ENCODE measurements at places on chromosomes 11 and 22.

DNA sequence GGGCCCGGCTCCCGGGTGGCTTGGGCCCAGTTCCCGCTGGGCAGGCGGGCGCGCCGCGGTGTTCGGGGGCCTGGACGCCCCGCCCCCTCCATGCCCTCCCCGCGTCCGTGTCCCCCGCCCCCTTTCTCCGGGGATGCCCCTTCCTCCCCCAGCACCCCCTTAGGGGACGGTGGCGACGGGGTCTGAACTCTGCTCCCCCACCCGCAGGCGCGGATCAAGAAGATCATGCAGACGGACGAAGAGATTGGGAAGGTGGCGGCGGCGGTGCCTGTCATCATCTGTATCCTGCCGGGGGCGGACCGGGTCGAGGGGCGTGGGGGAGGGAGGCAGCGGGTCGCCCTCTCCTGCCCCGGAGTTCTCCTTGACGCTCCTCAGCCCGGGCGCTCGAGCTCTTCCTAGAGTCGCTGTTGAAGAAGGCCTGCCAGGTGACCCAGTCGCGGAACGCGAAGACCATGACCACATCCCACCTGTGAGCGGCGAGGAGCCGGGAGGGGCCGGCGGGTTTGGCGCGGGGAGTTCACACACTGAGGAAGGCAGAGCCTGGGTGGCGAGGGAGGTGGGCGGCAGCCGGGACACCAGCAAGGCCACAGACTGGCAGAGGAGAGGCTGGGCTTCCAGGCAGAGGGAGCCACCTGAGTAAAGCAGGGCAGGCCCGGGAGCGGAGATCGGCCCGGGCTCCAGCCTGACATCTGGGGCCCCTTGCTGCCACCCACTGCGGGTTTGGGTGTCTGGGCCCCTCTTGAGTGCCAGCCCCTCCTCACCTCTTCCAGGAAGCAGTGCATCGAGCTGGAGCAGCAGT lies 546 bp downstream of the DRAP1 start:
- DNase-seq: no peak

- no peak for DNase-seq
Observed at GRCh38 chr11:1306186-1307162, 3.0 kb downstream of the TOLLIP start.

DNA sequence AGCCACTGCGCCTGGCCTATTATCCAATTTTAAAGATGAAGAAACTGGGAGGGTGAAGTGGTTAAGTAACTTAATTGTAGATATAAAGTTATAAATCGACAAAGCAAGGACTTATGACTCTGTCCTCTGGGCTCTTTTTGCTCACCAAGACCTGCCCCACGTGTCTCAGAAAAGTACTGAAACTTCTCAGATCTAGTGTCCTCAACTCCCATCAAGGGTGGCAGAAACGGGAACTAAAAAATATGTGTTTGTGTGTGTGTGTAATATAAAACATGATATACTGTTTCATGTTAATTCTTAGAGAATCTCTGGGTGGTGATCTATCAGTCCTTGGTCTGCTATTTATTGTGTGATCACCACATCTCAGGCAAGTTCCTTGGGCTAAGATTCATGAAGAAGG lies 104.9 kb downstream of the GAB2 start:
- no peak for DNase-seq

GRCh38 chr22:19832476-19833108 lies 22.1 kb downstream of the GNB1L start:
- DNase-seq: no peak

DNA sequence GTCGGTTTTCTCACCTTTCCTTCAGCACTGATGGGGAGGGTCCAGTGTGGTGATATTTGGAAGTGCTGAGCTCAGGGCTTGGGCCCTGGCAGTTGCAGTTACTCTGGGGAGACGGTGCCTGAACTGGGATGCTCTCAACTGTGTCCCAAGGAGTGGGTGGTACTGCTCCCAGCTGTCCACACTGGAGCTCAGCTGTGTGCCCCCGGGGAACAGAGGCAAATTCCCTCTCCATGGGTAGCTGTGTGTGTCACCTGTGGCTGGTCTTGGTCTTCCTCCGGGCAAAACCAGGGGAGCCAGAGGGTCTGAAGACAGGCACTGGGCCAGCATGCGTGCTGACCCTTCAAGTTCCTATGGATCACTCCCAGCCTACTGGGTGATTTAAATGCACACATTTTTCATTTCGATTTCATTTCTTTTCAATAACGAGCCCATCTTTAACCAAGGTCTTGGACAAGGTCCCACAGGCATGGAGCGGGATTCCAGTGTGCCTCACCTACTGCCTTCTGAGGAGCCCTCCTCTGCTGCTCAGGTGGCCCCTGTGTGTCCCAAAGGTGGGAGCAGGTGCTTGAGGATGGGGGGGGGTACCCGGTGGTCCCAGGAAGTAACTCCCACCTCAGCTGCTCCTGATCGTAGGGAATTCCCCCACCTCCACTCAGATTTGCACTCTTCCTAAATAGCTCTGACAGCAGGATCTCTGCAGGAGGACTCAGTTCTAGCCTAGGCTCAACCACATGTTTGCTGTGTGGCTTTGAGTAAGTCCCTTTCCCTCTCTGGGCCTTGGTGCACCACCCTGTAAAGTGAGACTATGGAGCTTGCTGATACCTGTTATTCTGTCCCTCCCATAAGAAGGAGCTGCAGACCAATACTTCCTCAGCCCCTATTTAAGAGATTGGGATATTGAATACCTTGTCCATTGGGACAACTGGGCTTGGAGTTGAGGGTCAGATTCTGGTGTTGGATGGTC lies 16.8 kb downstream of the PRDM11 start:
- no peak for DNase-seq

GRCh38 chr11:70202920-70203750 lies at the start of gene FADD:
Gene FADD (plus strand): TSS chr11:70203296. CDS start chr11:70203460, 164 bp downstream.
- no peak for DNase-seq

GRCh38 chr11:130031056-130031455 lies 28.4 kb upstream of the PRDM10 start:
- no peak for DNase-seq

GRCh38 chr11:14036469-14036868 lies 73.9 kb downstream of the SPON1 start:
- no peak for DNase-seq

DNA sequence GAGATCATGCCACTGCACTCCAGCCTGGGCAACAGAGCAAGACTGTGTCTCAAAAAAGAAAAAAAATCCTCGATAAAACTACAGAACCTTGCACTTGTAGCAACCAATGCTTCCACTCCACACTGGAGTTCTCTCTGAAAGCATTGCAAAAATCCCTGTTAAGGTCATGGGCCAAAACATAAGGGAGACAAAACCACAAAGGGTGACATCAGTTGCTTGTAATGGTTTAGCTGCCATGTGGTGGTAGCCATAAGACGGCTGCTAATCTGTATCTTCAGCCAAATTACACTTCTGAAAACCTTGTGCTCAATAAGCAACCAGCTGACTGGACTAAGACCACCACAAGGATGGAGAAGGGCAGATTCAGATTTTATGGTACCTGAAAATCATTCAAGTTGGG lies 20.6 kb upstream of the TPH1 start:
- DNase-seq: no peak

DNA sequence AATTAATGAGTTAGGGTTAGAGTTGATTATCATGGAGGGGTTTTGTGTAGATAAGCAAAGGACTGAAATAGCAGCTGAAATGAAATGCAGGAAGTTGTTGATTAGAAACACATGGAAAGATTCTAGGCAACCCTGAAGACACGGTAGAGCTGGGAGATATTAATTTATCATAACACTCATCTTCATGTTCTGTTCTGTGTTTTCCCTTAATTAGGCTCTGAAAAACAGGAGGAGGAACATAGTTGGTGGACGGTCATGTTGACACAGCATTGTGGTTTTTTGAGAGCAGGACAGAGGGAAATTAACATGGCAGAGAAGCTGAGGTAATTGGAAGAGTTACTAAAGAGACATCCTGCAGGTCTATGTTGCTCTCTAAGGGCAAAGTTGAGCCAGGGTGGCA lies 138.8 kb upstream of the UBASH3B start:
- no peak for DNase-seq

DNA sequence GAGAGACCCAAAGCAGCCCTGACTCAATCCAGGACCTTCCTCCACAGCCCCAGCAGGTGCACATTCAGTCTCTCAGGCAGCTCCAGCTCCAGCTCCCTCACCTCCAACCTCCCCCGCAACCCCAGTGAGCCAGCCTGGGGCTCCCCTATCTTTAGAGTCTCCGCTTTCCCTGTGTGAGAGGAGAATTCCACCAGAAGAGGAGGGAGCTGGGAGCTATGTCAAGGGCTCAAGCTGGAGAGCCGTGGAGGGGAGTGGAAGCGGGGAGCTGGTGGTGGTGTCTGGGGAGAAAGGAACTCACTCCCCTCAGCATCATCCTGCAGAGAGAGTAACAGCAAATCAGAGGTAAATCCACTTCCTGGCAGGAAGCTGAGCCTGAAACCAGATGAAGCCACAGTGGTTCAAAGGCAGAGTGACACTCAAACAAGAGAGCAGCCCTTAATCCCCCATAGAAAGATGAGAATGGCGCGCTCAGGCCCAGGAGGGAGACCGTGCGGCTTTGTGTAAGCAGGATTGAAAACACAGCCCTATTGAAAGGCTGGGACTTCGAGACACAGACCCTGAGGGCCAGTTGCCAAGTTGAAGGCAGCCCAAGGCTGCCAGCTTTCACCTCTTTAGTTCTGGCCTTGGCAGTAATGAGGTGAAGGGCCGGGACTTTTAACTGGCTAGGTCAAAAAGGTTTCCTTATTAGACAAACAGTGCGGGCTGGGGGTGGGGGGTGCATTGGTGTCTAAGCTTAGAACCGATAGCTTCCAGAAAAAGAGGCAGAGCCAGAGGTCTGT lies 21.4 kb upstream of the CDON start:
- no peak for DNase-seq

DNA sequence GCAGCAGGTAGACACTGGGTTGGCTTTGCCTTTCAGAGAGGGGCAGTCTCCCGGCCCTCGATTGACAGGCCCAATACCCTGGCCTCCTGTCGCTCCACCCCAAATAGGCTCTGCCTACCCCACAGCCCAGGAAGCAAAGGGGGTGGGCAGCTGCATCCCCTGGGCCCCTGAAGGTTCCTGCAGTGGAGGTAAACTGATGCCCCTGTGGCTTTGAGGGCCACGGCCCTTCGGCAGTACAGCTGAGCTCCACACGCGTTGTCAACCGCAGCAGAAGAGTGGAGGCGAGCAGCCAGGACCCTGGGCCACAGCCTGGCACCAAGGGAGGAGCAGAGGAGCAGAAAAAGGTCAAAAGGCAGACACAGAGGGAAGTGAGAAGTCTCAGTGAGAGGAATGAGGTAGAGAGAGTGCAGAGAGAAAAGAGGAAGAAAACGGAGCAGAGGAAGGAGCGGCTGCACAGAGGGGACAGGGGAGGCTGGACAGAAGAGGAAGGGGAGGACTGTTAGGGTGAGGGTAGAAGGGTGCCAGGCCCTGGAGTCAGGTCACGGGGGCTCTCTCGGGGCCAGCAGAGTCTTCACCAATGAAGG lies 64.0 kb downstream of the SLC22A12 start:
- DNase-seq: no peak

GRCh38 chr11:94662065-94662779 lies 95.1 kb downstream of the PIWIL4 start:
- DNase-seq: no peak

Measured in cortex of kidney (tissue), 1 donor.